ENCODE measurements at places on chromosomes 16 and 17. TPM values are rescaled to one million over a fixed set of nuclear protein-coding genes. Genes with fewer than 3 reads are reported as not detected.

Gene C17orf67
- 3.9 TPM for total RNA-seq

Gene RNF112
- 2.3 TPM for total RNA-seq

Gene ENPP7
- total RNA-seq, result not detected

Gene GLP2R
- total RNA-seq, result not detected

Gene NUPR1
- not detected for total RNA-seq

Gene TBC1D28
- not detected for total RNA-seq

- H3K4me3 ChIP-seq, result no peak overlapping the region
- no peak for DNase-seq
- no peaks in the 10 kb centered on the region for H3K27me3 ChIP-seq
- H3K4me1 ChIP-seq, result no peaks in the 10 kb centered on the region
These were observed 197.4 kb downstream of the ZNF423 start for GRCh38 chr16:49658531-49658930.

GRCh38 chr17:16489431-16489830 is 2.6 kb downstream of the LRRC75A start:
- no peaks in the 10 kb centered on the region for H3K27me3 ChIP-seq
- H3K4me3 ChIP-seq, result no peak overlapping the region
- H3K27ac ChIP-seq, result no peak overlapping the region

DNA sequence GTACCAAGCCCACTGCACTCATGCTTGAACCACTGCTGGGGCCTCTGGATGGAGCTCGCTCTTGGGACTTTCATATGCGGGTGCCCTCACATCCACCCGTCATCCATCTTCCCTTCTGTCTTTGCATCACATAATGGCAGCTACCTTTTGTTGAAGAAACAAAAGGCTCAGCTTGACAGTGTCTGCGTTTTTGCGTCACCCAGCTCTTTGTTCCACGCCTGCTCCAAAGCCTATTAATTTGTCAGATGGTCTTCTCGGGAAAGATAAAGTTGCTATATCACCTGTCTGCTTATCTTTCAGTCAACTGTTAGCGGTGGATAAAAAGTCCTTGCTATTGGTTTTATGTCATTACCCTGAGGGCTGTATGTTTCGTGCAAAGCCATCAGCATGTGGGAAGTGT is 18.1 kb upstream of the BCO1 start:
- no peaks in the 10 kb centered on the region for H3K27me3 ChIP-seq
- H3K4me3 ChIP-seq, result no peak overlapping the region
- H3K27ac ChIP-seq, result no peak overlapping the region
- DNase-seq, result no peak
- H3K4me1 ChIP-seq, result no peaks in the 10 kb centered on the region
- H3K36me3 ChIP-seq, result no peaks in the 10 kb centered on the region

DNA sequence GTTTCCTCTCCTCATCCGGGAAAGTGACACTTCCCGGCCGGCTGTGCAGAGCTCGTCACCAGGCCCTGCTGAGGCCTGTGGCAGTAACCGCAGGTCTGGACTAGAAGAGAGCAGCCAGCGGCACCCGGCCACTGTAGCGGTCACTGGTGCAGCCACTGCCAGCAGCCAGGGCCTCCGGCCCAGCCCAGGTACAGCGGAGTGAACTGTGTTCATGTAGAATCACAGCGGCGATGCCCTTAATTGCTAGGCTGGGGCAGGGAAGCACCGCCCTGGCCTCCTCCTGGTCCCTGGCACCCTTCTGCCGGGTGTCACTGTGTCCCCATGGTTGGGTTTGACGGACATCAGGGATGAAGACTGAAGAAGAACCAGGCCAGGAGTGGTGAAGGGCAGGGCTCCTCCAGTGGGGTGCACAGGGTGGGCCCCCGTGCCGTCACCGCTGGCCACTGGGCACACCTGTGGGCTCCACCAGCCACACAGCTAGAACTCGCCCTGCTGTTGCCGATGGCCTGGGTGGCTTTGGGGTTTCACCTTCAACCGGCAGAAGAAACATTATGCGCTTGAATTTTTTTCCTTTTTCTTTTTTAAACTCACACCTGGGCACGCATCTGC is 165.2 kb upstream of the CHMP6 start:
- no peak for DNase-seq
- H3K4me1 ChIP-seq, result no peaks in the 10 kb centered on the region
- no peaks in the 10 kb centered on the region for H3K36me3 ChIP-seq
- no peaks in the 10 kb centered on the region for H3K27me3 ChIP-seq
- no peak overlapping the region for H3K4me3 ChIP-seq

DNA sequence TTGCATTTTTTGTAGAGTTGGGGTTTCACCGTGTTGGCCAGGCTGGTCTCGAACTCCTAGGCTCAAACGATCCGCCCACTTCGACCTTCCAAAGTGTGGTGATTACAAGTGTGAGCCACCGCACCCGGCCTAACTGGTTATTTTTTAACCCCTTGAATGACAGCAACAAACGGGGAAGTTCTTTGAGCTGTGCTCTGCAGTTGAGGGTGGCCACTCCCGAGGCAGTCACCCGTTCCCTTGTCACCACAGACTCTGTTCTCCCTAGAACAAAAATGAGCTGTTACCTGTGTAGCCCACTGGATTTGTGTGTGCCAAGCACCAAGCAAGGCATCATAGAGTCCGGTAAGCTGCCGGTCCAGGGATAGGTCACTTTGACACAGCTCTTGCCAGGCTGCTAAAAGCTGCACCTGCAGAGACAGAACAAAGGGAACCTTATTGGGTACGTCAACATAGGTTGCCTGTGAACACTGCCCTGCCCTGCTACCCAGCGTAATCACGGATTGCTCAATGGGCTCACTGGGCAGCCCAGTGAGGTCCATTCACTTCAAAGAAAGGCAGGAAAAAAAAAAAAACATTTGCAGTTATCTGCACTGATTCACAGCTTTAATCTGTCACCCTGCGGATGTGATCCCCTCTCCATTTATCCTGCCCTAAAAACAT is 19.6 kb downstream of the COG7 start:
- DNase-seq, result no peak
- no peak overlapping the region for H3K27ac ChIP-seq
- H3K27me3 ChIP-seq, result no peaks in the 10 kb centered on the region
- H3K4me1 ChIP-seq, result no peaks in the 10 kb centered on the region
- H3K4me3 ChIP-seq, result no peak overlapping the region
- H3K36me3 ChIP-seq, result peaks cover 51% of the 10 kb centered on the region

DNA sequence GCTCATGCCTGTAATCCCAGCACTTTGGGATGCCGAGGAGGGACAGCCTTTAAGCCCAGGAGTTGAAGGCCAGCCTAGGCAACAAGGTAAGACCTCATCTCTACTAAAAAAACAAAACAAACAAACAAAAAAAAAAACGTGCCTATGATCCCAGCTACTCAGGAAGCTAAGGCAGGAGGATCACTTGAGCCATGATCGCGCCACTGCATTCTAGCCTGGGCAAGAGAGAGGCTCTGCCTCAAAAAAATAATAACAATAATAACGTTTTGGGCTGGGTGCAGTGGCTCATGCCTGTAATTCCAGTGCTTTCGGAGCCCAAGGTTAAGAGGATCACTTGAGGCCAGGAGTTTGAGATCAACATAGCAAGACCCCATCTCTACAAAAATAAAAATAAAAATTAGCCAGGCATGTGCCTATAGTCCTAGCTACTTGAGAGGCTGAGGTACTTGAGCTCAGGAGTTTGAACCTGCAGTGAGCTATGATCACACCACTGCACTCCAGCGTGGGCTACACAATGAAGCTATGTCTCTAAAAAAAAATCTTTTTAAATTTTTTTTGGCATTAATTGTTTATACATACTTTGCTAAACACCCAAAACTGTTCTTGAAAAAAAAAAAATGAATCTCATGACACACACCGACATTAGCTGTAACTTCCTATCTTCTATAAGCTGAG is 3.3 kb downstream of the PHLPP2 start:
- peaks cover 9% of the 10 kb centered on the region for H3K4me1 ChIP-seq
- no peak for DNase-seq
- H3K4me3 ChIP-seq, result no peak overlapping the region
- H3K36me3 ChIP-seq, result no peaks in the 10 kb centered on the region
- H3K27me3 ChIP-seq, result no peaks in the 10 kb centered on the region

GRCh38 chr16:63461248-63461841 is 1425.1 kb upstream of the CDH8 start:
- H3K4me3 ChIP-seq, result no peak overlapping the region
- no peaks in the 10 kb centered on the region for H3K4me1 ChIP-seq
- no peak overlapping the region for H3K27ac ChIP-seq
- H3K27me3 ChIP-seq, result no peaks in the 10 kb centered on the region

DNA sequence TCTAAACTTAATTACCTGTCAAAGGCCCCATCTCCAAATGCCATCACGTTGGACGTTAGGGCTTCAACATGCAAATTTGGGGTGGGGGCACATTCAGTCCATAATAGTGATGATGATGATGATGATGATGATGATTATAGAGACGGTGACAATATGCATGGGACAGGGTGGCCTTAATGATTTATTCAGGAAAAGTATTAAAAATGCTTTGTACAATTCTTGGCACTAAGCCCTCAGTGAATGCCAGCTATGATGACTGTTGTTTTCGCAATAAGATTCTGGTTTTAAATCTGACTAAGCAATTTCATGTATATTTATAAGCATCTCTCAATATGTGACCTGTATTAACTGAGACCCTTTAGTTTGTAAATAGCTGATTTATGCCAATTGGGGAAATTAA is 106.3 kb downstream of the C16orf95 start:
- H3K27me3 ChIP-seq, result no peaks in the 10 kb centered on the region
- H3K4me3 ChIP-seq, result no peak overlapping the region
- H3K27ac ChIP-seq, result no peak overlapping the region
- no peak for DNase-seq
- H3K36me3 ChIP-seq, result no peaks in the 10 kb centered on the region

DNA sequence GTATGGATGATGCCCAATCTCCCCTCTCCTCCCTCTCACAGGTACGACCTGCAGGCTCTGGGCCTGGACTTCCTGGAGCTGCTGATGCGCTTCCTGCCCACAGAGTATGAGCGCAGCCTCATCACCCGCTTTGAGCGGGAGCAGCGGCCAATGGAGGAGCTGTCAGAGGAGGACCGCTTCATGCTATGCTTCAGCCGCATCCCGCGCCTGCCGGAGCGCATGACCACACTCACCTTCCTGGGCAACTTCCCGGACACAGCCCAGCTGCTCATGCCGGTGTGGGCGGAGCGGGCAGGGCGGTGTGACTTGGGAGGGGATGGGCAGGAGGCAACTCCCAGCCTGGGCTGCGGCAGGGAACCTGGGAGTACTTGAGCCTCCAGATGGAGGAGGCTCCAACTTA is 18.1 kb downstream of the SPATA32 start:
- no peak overlapping the region for H3K4me3 ChIP-seq
- peak overlapping the region; percentile 45 for H3K27ac ChIP-seq
- peaks cover 29% of the 10 kb centered on the region for H3K36me3 ChIP-seq
- DNase-seq, result no peak
- H3K4me1 ChIP-seq, result peaks cover 17% of the 10 kb centered on the region
- H3K27me3 ChIP-seq, result no peaks in the 10 kb centered on the region

DNA sequence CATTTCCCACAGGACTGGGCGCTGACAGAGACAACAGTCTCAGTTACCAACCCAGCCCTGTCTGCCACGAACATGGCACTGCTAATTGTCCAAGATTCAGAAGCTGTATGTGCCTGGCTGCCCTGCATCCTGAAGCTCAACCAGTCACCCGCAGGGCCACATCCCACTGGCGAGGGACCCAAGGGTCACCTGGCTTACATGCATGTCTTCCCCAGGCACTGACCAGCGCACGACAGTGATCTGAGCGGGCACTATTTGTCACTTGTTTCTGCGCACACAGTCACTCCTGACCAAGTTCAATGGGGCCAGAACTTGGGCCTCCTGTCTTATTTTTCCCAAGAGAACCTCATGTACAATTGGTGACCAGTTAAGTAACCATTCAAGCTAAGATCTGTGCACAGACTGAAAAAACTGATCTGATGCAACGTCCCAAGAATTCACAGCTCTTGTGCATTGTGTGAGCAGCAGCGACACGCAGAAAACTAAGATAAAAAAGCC is 13.1 kb downstream of the USP7 start:
- no peak overlapping the region for H3K4me3 ChIP-seq
- no peaks in the 10 kb centered on the region for H3K27me3 ChIP-seq
- peaks cover 63% of the 10 kb centered on the region for H3K4me1 ChIP-seq
- no peaks in the 10 kb centered on the region for H3K36me3 ChIP-seq

DNA sequence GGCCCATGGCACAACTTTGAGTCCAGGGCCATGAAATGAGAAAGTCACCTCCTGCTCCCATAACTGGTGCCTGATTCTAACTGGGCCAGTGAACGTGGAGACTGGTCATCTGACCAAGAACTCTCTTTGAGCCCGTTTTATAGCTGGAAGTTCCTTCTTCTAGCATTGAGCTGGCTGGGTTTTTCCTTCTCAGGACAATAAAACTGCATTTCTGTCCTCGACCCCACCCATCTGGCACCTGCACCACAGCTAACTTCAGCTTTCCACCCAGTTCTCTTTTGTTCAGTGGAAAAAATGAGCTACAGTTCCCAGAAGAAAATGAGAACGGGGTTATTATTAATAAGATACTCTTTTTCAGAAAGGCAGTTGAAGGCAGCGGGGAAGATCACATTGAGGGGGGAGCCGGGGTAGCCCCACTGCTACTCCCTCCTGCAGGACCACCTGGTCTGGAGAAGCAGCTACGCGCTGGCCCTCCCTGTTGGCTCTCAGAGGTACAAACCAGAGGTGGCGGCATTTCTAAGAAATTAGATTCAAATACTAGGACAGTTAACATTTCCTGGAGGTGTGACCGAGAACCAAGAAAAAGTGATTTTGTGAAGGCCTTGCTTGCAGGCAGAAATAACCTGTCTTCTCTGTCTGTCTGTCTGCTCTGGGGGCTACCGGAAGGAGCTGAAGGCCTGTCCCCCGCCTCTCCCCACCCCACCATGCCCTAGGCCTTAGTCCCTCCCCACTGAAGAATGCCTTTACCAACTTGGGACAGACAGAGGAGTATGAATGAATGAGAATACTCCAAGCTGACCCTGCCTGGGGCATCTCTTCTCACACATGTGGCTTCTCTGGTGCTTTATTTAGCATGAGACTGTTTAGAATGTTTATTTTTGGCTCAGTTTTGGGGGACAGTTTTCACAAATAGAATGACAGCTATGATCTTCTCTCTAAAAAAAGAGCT is 123.9 kb downstream of the XYLT1 start:
- H3K4me1 ChIP-seq, result peaks cover 35% of the 10 kb centered on the region
- H3K36me3 ChIP-seq, result no peaks in the 10 kb centered on the region
- H3K4me3 ChIP-seq, result no peak overlapping the region
- no peak for DNase-seq

GRCh38 chr17:27810211-27810901 is 10.0 kb upstream of the NOS2 start:
- no peaks in the 10 kb centered on the region for H3K27me3 ChIP-seq
- DNase-seq, result no peak
- H3K36me3 ChIP-seq, result no peaks in the 10 kb centered on the region

DNA sequence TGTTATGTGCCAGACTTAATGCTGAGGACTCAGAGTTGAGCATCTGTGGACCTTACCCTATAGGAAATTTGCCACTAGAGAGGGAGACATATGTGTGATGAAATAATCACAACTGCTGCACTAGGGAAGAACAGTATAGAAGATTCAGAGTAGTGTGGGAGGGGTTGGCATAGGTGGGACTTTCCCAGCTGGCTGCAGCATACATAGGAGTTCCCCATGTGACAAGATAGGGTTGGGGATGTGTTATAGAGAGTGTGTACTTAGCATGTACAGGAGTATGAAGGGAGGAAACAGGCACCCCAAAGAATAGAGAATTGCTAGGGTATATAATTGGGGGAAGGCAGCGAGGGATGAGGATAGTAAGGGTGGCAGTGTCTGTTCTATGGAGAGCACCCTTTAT is 2.9 kb downstream of the NUP93 start:
- DNase-seq, result no peak
- H3K27me3 ChIP-seq, result no peaks in the 10 kb centered on the region
- peaks cover 4% of the 10 kb centered on the region for H3K36me3 ChIP-seq
- H3K27ac ChIP-seq, result no peak overlapping the region
- peaks cover 17% of the 10 kb centered on the region for H3K4me1 ChIP-seq

GRCh38 chr17:57875290-57876022 is 25.6 kb upstream of the MRPS23 start:
- no peak overlapping the region for H3K27ac ChIP-seq
- no peaks in the 10 kb centered on the region for H3K27me3 ChIP-seq
- DNase-seq, result no peak
- peaks cover 19% of the 10 kb centered on the region for H3K4me1 ChIP-seq
- no peak overlapping the region for H3K4me3 ChIP-seq

All from naive thymus-derived CD4-positive, alpha-beta T cell (primary cell).